Right renal cortex interstitium (tissue), 3 donors: ENCODE measurements at places on chromosomes 12 and 14. TPM values are rescaled to one million over a fixed set of nuclear protein-coding genes. Genes with fewer than 3 reads are reported as not detected.

GRCh38 chr12:103379670-103380069, 116.1 kb downstream of the C12orf42 start:
- no peak for DNase-seq

Gene ORAI1
- 14.7 TPM for polyA plus RNA-seq

- no peak for DNase-seq
Observed at GRCh38 chr12:26286186-26286585, 90.8 kb downstream of the SSPN start.

Gene SRRM4
- 0.03 TPM for polyA plus RNA-seq

DNA sequence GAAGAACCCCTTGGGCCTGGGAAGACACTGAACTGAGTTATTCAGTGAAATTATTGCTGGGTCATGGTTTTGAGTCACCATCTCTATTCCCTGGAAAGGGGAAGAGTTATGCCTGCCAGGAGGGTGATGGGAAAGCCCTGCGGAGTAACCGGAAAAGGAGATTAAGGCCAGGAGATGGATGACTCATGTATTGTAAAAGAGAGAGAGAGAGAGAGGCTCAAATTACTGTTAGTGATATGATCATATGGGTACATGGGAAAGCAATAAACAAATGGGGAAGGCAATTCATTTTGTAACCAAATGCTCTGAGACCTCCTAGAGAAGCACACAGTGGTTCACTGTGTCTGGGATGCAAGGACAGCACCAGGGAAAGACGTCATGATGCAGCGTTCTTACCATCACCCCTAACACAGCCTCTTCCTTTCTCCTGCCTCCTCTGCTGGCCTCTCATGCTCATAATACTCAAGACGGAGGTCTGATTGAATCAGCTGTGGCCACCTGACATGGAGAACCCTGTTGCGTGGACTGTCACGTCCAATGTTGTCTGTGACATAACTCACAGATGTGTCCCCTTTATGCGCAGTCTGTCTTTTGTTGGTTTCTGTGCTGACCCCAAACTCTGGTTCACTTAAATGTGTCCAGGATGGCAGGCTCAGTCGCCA, 243.7 kb downstream of the TMEM132D start:
- DNase-seq, result no peak

Gene CACNA2D4
- polyA plus RNA-seq, result 2.4 TPM

Gene C14orf132
- polyA plus RNA-seq, result 33.6 TPM

Gene ADCK1
- polyA plus RNA-seq, result 11.3 TPM

GRCh38 chr14:64061706-64062105, 208.9 kb downstream of the SYNE2 start:
- DNase-seq, result no peak

DNA sequence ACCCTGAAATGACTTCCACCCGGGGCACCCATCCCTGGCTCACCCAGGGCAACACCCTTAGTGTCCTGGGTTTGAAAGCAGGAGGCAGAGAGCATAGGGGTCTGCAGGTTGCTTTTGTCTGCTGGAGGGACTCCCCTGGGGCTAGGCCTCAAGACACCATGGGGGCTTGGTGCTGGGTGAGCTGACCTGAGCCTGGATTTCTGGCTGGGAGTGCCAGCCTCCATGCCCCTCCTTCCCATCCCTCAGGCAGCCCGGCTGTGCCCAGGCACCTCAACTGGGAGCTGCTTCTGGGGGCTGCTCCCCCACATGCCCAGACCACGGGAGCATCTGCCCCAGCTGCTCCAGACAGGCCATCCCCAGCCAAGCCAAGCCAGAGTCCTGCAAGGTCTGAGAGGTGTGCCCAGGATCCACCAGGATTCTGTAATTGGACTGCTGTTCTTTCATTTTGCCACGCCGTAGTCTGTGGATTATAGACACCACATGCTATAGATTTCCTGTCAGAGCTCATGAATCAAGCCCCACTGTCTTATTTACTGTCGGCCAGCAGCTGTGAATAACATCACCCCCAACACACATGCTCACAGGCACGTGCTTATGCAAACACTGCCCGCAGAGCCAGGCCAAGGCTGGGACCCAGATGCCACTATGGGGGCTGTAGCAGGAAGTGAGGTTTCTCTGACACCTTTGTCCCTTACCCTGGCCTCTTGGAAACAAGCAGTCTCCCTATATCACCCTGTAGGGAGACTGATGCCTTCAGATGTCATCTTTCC, 29.4 kb upstream of the ESRRB start:
- no peak for DNase-seq

Gene DLST
- polyA plus RNA-seq, result 124 TPM

- no peak for DNase-seq
Observed at GRCh38 chr14:21796916-21797315, 123.3 kb upstream of the OR4E1 start.

DNA sequence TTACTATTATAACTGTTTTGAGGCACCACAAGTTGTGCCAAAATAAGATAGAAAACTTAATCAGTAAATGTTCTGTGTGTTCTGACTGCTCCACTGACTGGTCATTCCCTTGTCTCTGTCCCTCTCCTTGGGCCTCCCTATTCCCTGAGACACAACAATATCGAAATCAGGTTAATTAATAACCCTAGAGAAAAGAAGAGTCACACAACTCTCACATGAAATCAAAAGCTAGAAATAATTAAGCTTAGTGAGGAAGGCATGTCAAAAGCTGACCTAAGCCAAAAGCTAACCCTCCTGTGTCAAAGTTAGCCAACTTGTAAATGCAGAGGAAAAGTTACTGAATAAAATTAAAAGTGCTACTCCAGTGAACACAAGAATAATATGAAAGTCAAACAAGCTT, 53.8 kb upstream of the CCDC196 start:
- no peak for DNase-seq

DNA sequence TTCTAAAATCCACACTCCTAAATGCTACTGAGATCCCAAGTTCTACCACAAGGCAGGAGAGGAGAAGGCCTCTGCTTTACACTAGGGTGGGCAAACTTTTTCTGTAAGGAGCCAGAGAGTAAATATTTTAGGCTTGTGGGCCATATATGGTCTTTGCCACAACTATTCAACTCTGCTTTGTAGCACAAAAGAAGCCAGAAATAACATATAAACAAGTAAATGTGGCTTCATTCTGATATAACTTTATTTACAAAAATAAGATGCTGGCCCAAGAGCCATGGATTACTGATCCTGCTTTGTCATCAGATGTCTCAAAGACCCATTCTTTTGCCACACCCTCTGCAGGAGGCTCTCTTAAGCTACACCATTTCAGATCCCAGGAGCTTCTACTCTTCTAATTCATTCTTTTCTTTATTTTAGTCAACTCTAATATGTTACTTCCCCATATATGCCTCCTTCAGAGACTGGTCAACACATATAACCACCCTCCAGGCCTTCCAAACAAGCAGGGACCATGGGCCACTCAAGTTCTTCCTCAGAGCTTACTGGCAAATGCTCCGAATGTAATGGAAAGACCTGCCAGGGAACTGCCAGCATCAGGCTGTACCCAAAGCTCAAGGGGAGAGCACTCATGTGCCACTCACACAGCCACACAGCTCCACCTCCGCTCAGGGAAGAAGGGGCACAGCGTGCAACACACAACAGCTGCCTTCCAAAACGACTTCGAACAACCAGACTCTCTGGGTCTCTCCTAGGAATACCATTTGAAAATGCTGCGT, 15.6 kb downstream of the APPL2 start:
- no peak for DNase-seq

Gene AKAP5
- polyA plus RNA-seq, result 9.3 TPM

DNA sequence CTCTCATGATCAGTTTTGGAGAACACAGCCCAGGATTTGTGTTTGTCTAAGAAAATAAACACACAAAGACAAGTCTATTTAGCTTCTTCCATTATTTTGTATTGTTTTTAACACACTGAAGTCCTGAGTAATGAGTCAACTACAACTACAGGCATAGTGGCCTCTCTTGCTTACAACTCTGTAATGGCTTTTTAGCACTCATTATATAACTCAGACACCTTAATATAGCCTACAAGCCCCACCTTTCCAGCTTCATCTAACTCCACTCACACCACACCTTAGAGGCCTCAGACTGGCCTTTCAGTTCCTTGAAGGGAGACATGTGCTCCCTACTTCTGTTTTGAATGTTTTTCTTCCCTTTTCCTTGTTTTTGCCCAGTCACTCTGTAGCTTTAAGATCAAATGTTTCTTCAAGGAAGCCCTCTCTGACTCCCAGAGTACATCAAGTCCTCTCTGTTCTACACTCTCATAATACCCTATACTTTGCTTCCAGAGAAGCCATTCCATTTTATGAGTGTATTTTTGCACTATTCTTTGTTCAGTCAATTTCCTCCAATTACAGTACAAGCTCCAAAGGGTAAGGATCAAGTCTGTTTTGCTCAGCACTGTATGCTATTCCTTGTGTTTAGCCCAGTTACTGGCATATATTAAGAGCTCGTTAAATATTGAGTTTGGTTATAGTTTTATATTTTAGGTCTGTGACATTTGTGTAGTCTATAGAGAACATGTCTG, 233.6 kb upstream of the ARHGAP5 start:
- DNase-seq, result no peak

DNA sequence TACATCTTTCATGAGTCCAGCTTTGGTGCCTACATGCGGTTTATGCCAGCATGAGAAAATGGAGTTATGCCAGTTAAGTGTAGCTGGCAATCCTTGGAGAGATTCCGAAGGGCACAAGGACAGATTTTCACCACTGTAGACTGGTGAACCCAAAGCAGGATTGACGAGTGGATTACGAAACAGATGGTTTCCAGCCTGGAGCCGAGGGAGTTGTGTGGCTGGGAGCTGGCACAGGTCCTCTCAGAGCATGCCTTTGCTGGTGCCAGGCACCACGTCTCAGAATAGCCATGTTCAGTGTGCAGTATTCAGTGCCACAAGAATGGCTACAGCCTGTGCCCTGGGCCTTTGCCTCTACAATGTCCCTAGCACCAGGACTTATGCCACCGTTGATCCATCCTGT, 13.2 kb downstream of the KCNH3 start:
- no peak for DNase-seq

- peak; percentile 90 for DNase-seq
Observed at GRCh38 chr12:124906606-124907261, 7.7 kb downstream of the UBC start.

- DNase-seq, result no peak
Observed at GRCh38 chr12:110531741-110532333, 29.7 kb downstream of the RAD9B start.

Gene CISTR
- not detected for polyA plus RNA-seq

Gene SYNDIG1L
- polyA plus RNA-seq, result 0.28 TPM

- no peak for DNase-seq
Observed at GRCh38 chr14:50756300-50756699, 74.7 kb downstream of the NIN start.

- no peak for DNase-seq
Observed at GRCh38 chr12:19970116-19970515, 398.2 kb upstream of the PDE3A start.

Gene TCTN2
- 28.9 TPM for polyA plus RNA-seq

DNA sequence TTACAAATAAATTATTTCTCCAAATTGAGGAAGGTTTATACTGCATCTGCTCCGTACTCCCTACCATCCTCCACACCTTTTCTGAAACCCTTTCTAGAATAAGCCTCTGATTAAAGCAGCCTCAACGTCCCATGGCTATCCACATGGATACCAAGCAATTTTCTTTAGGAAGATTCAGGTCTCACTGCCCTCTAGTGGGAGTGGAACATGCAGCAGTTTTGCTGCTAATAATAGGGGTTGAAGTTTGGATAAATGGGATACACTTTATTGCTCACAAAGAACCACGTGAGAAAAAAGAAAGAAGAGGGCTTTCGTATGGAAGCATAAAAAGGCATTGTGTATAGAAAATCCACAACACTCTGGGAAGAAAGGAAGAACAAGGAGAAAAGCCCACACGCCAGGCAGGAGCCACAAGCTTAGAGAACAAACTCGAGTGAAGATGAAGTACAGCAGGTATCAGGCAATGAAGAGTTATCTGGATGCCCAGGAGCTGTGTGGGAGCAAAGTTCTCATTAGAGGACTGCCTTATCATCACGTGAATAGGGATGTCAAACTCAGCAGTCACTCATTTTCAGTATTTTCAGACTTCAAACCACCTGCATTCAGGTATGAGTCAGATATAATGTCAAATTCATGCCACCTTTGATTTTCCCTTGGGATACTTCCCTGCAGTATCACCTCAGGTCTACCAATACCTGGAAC, 45.8 kb downstream of the CCER1 start:
- DNase-seq, result no peak

DNA sequence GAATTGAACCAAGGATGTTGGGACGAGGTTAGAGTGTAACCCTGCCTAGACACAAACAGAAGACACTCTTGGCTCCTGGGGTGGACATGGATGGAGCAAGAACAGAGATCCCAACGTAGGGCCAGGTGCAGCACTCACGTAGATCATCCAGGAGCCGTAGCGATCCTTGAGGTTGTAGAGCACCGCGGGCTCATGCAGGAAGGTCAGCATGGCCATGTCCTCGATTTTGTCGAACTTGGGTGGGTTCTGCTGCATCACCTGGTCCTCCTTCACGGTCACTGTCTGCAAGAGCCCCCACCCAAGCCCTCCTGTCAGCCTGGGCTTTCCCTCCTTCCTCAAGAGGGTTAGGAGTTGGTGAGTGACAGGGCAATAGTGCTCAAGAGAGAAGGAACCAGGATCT, 2.5 kb downstream of the MYH7 start:
- DNase-seq, result no peak

Gene PRMT5
- polyA plus RNA-seq, result 150 TPM

- no peak for DNase-seq
Observed at GRCh38 chr14:88233915-88234314, 89.2 kb downstream of the KCNK10 start.

Gene RAB15
- 18.5 TPM for polyA plus RNA-seq

- DNase-seq, result no peak
Observed at GRCh38 chr12:3833670-3834310, 39.4 kb downstream of the PARP11 start.

DNA sequence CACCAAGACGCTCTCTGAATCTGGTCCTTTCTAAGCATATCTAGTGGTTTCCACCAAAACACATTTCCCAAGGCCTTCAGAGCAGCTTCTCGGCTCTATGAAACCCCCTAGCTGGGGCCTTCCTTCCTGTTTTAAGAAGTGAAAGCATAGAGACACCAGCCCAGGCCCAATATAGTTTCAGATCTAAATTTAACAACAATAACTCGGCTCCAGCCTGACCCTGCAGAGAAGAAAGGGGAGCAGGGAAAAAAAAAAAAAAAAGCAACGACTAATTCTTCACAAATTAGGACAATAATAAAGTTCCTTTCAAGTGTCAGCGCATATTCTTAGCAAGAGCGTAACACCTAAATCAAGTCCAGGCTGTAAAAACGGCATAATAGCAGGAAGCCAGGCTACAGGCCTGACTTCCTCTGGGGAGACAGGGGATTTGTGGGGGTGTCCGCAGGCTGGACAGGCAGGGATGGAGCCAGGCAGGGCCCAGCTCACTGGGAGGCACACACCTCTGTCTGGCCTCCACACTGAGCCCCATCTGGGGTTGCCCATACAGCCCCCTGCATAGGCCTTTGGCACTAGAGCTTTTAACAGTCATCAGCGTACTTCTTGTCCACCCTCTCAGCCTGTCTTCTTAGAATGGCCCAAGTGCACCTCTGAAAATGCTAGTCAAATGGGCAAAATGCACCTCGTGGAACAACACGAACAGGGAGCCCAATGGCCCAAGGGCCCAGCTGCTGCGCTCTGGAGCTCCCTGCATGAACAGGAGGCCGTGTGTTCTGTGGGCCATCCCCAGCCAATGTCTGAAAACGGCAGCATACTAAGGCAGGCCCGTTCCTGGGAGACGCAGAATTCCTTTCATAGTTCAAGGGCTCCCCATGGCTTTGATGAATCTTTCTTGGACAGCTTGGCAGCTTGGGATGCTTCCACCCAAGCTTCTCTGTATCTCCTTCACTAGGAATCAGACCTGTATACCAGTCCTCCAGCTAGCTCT, 772.9 kb downstream of the MED13L start:
- DNase-seq, result peak; percentile 10

Gene ZDHHC22
- 0.35 TPM for polyA plus RNA-seq

Gene TTC9
- 4.2 TPM for polyA plus RNA-seq

GRCh38 chr14:53872681-53873089, 83.9 kb downstream of the BMP4 start:
- DNase-seq, result no peak

Gene GALNT6
- polyA plus RNA-seq, result 5.3 TPM
